Activated CD8-positive, alpha-beta memory T cell treated with anti-CD3 and anti-CD28 coated beads for 1 hour (primary cell): ENCODE measurements at places on chromosomes 6 and 20.
A peak's percentile ranks its signal among the peaks of the same experiment; 100 is the strongest.

- no peak for DNase-seq
Observed at GRCh38 chr6:24019830-24020229, 106.2 kb upstream of the NRSN1 start.

GRCh38 chr20:3446779-3447178 lies 24.0 kb upstream of the ATRN start:
- DNase-seq = no peak

DNA sequence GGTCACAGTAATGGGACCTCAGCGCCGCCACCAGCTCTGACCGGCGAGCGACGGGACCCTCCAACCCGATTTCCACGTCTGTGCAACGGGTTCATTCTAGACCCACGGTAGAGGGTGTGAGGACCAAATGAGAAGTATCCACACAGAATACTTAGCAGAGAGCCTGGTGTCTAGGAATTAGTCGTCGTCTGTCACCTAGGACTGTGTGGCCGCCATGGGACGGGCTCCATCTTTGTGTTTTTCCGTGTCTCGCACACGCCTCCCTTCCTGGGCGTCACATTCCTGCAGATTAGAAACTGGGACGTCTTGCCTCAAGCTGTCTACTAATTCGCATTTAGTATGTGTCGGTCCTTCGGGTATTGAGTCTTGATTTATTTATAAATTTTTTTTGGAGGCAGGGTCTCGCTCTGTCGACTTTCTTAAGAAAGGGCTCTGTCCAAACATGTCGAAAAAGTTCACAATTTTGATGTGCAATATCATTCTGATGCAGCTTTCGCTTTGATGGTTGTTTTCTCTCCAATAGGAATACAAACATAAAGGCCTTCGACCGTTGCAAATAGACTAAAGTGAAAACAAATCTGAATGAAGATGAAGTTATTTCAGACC lies 563 bp downstream of the MGME1 start:
- no peak for DNase-seq

DNA sequence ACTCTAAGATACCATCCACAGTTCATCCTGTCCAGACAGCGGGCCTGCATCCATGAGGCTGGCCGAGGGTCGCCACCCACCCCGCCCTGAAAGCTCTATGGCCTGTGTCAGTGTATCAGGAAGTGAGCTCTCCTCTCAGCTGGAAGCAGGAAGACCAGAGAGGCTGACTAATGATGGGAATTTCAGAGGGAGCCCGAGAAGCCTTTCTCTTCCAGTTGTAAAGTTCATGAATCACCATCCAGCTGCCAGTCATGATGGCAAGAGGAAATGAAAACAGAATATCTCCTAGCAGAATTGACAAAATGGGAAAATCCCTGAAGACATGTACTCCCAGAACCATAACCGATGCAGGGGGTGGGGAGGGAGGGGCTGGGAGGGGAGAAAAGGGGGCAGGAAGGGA lies 109.6 kb upstream of the RPS6KA2 start:
- no peak for DNase-seq

DNA sequence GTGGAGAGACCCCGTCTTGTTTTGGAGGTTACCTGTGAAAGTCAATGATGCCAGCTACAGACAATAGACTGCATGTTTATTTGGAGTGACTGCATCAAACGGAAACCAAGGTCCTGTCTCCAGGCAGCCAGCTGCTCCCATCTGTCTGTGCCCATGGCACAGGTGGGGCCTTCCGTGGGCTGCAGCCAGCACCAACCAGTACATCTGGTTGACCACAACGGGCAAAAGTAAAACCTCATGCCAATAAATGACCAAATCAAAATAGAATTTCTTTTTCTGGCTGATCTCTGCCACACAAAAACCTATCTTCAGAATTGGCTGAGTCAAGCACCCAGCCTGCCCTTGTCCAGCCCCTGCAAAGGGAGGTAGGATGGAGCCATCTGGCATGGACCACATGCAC lies 33.5 kb downstream of the DLL1 start:
- no peak for DNase-seq

DNA sequence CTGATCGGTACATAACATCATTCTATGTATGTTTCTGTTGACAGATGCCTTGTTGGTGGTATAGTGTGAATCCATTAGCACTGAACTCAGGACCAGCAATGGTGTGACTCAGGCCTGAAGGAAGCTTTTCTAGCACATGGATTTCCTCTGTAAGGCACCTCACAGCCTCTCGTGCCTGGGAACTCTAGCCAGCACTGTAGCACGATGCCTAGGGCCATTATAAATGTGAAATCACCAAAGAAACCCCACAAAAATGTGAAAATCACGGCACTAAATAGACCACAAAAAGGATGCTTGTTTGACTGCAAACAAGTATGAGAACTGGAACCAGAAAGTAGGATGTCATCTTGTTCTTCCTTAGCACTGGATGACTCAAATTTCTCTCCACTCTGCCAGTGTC lies 63.7 kb upstream of the NKX2-2 start:
- DNase-seq = no peak

DNA sequence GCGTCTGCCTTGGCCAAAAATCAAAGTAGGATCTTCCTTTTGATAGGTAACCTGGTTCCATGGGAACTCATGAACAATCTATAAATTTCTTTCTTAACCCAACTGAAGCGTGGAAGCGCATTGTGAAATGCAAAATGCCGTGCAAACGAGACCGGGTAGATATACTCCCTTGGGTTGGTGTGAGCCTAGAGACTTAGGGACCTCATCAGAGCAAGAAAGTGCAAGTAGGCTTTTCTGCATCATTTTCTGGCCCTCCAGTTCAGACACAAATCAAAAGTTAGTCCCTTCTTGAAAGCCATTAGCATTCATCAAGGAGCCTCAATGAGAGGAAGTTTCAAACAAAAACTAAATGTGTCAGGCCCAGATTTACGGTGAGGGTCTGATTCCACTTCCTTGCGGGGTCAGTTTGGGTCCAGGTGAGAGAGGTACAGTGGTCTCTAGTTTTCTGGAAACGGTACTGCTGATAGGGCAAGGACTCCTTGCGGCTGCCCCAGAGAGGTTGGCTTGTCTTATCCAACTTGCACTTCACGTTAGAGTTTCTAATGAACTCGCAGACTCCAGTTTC lies 5.3 kb upstream of the ZNF184 start:
- DNase-seq = no peak

GRCh38 chr6:88403486-88403885 lies 237.3 kb upstream of the CNR1 start:
- no peak for DNase-seq

GRCh38 chr20:12016291-12016690 lies 98.6 kb downstream of the BTBD3 start:
- no peak for DNase-seq

GRCh38 chr6:31634131-31634530 lies 13.6 kb downstream of the PRRC2A start:
- no peak for DNase-seq

GRCh38 chr6:45666846-45667245 lies 289.1 kb upstream of the SUPT3H start:
- DNase-seq = no peak

DNA sequence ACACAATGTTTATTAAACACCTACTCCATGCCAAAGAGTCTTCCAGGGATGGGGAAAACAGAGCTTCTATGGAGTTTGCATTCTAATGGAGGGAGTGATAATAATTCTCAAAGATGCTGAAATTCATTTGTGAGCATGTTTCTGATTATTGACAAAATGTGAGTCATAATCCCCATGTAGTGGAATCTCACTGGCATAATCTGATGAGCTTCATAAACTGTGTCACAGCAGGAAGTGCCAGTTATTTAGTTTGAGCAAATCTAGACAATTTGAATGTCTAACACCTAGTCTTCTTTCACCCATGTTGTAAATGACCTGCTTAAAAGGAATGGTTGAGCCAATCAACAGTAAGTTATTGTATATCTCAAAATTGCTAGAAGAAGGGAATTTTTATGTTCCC lies 95.1 kb downstream of the KCNQ5 start:
- DNase-seq = no peak

GRCh38 chr6:53056273-53056672 lies 8.9 kb upstream of the FBXO9 start:
- DNase-seq = no peak

DNA sequence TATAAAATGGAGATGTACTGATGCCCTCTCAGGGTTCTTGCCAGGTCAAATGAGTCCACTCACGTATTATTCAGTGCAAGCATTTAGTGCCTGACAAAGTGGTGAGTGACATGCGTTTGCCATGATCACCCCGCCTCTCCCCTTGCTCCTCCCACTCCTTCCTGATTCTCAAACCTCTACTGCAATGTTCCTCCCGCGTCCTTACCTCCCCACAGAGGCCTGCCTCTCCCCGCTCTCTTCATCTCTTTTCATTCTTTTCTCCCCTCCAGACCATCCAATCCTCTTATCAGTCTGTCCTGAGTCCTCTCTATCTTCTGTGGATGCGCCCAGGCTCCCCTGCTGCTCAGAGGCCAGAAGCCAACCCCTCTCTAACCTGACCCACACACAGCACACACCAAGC lies 40.7 kb downstream of the KCNK5 start:
- no peak for DNase-seq

- no peak for DNase-seq
Observed at GRCh38 chr20:23079016-23079351, 7.1 kb downstream of the CD93 start.

DNA sequence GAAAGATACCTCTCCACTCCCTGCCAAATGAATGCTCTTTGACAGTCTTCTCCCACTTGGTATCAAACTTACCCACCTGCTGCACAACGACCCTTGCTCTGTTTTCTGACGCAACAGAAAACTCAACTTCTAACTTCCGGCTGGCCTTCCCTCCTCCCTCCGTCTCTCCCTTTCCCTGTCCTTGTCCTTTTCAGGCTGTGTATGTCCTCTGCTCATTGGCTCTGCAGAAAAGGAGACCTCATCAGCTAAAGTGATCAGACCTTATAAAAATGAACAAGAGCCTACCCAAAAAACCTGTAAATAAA lies 12.2 kb downstream of the TRAF3IP2 start:
- no peak for DNase-seq

DNA sequence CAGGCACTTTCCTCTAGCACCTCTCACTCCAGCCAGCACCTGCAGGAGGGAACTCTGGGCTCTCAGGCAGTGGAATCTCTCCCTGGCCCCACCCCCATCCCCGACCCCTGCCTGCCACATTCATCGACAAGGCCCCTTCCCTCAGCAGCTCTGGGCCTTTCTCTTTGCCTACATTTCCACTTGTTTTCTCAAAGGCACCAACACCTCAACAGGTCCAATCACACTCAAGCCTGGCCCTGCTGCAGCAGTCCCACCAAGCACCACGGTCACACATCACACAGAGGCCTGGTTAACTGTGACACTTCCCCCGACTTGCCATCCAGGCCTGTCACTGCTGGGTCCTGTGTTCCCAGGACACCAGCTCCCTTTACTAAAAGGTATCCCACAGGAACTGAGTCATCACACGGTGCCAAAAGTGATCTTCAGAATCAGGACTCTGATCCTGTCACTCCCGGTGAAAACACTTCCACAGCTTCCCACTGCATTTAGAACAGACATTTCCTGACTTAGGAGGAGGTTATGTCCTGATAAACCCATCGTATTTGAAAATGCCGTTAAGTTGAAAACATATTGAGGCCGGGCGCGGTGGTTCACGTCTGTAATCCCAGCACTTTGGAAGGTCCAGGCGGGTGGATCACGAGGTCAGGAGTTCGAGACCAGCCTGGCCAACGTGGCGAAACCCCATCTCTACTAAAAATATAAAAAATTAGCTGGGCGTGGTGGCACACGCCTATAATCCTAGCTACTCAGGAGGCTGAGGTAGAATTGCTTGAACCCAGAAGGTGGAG lies 54.9 kb downstream of the MYH7B start:
- no peak for DNase-seq

- DNase-seq = peak; percentile 24
Observed at GRCh38 chr20:58447511-58448391, 58.7 kb downstream of the VAPB start.

DNA sequence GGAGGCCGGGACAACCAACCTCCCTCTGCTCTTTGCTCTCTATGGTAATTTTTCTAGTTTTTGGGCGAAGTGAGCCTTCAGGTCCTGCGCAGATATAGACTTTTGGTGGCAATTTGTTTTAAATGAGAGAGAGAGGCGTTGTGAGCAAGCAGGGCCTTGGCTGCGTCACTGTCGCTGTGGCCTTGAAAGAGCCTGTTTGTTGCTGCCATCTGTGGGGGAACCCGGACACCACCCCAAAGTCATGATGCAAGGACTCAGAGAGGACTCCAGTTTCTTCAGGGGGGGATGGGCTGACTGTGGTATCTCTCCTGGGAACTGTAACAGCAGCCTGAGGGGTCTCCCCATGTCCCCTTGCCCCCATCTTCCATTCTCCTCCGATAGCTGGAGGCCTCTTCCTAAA lies 462.7 kb upstream of the SULF2 start:
- DNase-seq = no peak

GRCh38 chr20:62266340-62266739 lies 28.0 kb downstream of the OSBPL2 start:
- no peak for DNase-seq

- no peak for DNase-seq
Observed at GRCh38 chr6:159490298-159490937, 202.6 kb downstream of the SOD2 start.

DNA sequence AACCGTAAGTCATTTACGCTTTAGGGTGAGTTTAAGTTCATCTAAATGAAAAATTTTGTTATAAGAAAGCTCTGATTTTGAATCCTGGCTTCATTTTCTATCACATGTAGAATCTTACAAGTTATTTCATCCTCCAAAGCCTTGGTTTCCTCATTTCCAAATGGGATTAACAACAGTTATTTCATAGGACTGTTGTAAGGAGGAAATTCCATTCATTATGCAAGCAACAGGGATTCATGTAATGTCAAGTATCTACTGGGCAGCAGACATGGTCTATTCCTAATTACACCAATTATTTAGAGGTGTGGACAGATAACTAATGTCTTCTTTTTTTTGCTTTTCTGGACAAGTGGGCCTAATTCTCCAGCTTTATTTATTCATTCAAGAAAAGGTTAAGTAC lies 154.0 kb downstream of the PDSS2 start:
- DNase-seq = no peak

DNA sequence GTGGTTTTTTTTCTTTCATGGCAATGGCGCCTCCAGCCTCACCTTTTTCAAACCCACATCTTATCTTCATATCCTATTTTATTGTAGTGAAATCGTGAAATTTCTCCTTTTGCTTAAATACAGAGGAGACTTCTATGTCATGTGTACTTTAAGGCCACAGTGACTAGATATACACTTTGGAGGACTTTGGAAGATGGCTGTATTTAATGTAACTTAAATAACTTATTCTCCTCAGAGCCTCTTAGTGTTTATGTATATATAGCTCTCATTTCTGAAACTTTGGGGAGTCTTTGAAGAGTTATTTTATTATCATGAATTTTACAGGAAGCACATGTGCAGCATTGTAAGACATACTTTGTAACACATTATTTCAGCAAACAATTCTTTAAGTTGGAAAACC lies 968 bp downstream of the LAMA2 start:
- no peak for DNase-seq

GRCh38 chr6:5776104-5776503 lies 230.6 kb downstream of the NRN1 start:
- no peak for DNase-seq
